Activated CD4-positive, alpha-beta T cell treated with anti-CD3 and anti-CD28 coated beads, Interleukin-2, amount 50 U/mL, for 48 hours (primary cell): ENCODE measurements at places on chromosomes 12 and 14.

- no peak for DNase-seq
These were observed 50.1 kb downstream of the RFX4 start for GRCh38 chr12:106632797-106633450.

DNA sequence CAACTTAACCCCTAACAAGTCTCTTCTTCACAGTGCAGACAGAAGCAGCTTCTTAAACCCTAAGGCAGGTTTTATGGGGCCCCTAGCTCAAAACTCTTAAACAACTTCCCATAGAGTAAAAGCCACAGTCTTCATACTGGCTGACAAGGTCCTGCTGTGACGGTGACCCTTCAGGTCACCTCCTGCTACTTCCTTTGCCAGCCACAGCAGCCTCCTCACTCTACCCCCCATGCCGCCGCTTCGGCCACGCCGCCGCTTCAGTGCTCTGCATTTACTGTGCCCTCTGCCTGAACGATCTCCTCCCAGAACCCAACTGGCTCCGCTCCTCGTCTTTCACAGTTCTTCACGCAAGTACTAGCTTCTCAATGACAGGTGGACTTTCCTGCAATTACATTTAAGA is 45.5 kb downstream of the ACADS start:
- DNase-seq = no peak

- DNase-seq = no peak
These were observed 63.4 kb upstream of the IGF1 start for GRCh38 chr12:102543494-102544485.

DNA sequence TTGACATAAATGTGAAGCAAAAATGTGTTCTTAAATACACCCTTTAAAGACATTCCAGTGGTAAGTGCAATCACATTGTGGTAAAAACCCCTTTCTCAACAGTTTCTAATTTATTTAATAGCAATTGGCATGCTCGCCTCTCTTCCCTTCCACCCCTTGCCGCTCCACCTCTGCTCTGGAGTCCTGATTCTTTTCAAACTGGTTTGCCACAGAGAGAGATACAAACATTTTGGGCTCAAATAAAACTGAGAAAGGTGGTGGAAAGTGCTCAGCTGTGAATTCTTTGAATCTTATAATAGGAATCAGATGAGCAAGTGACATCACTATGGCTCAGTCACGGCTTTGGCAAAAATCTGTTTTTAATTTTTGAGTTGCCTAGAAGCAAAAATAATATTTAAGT is 993.9 kb downstream of the GALC start:
- no peak for DNase-seq

- no peak for DNase-seq
These were observed 347.7 kb downstream of the TMEM132D start for GRCh38 chr12:129556082-129556481.

DNA sequence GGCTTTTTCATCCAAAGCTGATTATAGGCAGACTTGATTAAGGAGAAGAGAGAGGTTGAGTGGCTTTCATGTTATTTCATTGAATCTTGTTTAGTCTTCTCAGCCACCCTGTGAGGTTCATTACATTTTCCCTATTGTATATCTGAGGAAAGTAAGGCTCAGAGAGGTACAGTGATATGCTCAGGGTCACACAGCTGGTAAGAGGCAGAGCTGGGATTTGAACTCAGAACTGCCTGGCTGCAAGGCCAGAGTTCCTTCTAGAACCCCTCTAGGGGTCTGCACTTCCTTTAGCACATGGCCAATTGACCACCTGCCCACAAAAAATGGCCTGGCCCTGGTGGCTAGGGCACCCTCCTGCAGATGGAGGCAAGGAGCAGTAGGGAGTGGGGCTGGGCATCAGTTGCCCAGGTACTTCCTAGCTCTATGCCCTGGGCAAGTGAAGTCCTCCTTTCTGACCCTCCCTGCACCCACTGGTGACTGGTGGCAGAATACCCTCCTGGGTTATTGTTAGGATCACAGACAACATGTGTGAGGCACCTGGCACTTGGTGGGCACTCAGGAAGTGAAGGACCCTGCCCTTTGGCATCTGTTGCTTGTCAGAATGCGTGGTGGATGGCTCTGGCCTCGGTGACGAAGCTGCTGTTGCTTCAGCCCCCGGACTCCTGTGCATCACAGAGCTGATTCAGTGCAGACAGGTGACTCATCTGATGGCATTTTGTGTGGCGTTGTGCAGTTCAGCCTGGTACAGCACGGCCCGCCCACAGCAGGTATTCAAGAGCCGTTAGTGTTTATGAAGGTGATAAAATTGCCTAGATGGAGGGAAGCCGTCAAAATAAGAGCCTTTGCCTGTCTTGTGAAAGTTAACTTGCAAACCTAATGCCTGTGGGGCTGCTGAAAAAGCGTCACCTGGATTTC is 115.8 kb downstream of the SLC25A47 start:
- peak; percentile 60 for DNase-seq

GRCh38 chr14:99717682-99718013 is 33.5 kb downstream of the CYP46A1 start:
- no peak for DNase-seq

DNA sequence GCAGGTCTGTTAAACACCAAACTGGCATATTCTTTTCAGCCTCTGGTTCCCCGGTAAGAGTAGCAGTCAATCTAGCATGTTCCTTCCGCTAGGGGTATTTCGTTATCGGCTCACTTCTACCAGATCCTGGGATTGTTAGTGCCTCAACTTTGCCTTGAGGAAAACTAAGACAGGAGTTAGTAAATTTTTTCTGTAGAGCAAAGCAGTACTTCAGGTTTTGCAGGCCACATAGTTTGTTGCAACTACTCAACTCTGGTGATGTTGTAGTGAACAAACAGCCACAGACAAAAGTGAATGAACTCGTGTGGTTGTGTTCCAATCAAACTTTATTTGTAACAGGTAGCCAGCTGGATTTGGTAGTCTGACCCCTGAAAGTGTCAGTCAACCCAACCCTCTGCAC is 6.3 kb upstream of the CDH24 start:
- DNase-seq = no peak

- no peak for DNase-seq
These were observed 79.8 kb downstream of the CCDC88C start for GRCh38 chr14:91337699-91338335.

DNA sequence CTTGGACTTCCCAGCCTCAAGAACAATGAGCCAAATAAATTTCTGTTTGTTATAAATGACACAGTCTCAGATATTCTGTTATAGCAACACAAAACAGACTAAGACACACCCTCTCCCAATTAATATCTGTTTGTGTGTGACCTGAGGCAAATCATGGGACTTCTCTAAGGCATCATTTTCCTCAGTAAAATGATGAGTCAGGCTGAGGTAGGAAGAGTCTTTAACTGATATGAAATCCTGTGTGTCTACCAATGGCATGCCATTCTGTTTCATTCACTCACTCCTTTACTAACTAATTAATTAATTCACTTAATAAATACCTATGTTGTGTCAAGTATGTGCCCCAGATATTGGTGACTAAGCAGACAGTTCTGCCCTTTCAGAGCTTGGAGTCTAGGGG is 258.4 kb upstream of the CRY1 start:
- DNase-seq = no peak

- no peak for DNase-seq
These were observed 51.2 kb downstream of the TEAD4 start for GRCh38 chr12:3010214-3010930.

DNA sequence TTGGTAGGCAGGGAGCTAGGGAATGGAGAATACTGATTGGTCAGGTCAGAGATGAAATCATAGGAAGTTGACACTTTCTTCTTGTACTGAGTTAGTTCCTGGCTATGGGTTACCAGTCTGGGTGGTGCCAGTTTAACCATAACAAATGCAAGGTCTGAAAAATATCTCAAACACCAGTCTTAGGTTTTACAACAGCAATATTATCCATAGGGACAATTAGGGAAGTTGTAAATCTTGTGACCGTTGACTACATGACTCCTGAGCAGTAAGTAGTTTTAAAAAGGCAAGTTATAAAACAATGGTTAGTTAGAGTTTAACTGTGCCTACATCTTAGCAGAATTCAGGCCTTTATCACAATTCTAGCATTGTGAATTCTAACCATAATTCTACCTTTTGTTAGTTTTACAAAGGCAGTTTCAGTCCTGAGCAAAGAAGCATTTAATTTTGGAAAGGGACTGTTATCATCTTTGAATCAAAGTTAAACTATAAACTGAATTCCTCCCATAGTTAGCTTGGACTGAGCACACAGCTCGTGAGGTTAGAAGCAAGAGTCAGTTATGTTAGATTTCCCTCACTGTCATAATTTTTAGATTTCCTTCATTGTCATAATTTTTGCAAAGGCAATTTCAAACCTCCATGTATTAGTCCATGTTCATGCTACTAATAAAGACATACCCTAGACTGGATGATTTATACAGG is 19.7 kb upstream of the MON2 start:
- no peak for DNase-seq

GRCh38 chr12:70756118-70756517 is 118.9 kb upstream of the PTPRB start:
- DNase-seq = no peak
